ELF-1 (cell line): ENCODE measurements at places on chromosomes 2 and 18.

DNA sequence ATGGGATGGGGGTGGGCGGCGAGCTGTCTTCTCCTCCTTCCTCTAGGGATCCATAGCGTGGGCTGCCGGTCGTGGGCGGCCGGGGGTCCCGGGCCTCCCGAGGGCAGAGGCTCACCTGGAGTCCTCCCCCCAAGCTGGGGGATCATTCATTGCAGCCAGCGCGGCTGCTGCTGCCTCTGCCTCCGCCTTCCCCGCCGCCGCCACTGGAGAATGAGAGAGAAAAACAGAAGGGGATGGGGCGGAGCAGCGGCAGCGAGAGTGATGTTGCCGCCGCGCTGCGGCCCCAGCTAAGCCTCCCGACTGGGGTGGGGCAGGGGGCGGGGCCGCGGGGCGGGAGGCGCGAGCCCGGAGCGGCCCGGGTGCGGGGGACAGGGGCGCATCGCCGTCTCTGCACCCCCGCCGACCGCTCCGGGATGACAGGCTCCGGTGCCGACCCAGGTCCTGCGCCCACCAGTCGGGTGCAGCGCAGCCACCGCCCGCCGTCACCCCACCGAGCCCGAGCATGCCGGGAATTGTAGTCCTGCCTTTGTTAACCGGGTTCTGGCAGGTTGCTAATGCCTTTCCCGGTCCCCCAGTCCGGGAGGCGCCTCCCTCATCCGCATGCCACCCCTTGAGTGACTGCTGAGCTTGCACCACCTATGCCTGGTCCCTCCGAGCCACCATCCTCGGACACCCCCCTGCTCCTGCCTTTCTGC, at the start of gene KIF3C:
TSS of gene KIF3C (minus strand) at position 225 of the 695 bp plus-strand sequence. CDS start 580 bp downstream, outside the sequence.
- DNase-seq: peak; percentile 76

- no peak for DNase-seq
Observed at GRCh38 chr2:15633971-15634346, 42.3 kb downstream of the DDX1 start.

DNA sequence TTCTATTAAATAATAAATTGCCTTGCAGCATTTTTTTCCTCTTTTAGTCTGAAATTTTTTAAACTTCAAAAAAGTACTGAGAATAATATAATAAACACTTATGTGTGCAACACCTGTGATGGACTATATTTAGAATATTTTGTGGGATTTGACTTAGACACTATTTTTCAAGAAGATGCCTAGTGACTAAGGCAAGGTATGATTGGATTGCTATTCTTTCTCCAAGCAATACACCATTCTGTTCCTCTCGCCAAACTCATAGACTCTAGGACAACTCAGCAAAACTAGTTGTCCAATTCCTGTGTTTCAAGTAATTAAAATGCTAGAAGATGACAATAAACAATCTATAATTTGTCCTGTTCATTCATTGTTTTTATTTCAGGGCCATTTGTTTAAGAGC, 75.9 kb downstream of the METTL4 start:
- no peak for DNase-seq

GRCh38 chr2:232876161-232876977, 6.3 kb downstream of the SNORC start:
- no peak for DNase-seq

GRCh38 chr2:210128961-210129360, 42.2 kb downstream of the KANSL1L start:
- DNase-seq: no peak

DNA sequence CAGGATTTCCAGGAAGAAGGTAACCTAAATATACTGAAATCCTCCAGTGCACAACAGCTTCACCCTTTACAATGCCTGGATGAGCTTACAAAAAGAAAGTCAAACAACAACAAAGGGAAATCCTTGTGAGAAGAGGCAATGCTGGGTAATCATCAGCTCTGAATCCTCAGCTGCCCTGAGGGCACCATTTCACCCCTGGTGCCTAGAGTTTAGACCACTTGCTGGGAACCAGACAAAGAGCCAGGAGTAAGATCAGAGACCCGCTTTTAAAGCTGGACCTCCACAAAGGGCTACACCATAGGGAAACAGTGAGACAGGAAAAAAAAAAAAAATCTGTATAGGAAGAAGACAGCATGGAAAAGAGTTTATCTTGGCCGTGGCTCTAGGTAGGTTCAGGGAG, 97.0 kb downstream of the FOXI3 start:
- peak; percentile 95 for DNase-seq

GRCh38 chr2:84878896-84879583, 1.8 kb downstream of the TRABD2A start:
- no peak for DNase-seq

DNA sequence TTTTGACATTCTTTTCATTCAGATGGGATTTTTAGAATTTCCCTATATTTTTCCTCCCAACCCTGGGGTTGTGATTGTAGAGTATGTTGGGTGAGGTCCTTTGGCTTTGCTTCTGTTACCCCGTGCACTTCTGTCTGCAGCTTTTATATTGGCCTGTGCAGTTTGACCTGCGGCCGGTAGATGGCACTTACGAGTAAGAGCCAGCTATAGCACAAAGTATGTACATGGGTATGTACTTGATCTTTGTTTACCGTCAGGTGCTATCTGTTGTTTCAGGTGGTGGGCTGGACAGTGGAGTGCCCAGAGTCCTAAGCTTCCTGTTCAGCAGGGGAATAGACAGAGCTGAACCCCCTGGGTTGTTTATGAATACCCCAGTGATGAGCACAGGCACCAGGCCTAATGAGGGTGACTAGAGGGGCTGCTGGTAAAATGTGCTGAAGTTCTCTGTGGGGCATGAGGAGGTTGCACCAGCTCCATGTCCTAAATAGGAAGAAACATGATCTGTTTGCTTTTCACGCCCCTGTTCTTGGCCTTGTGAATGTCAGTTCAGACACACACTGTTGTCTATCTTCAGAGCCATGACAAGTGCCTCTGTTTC, 58.9 kb upstream of the THUMPD2 start:
- DNase-seq: peak; percentile 74

GRCh38 chr2:652881-653480, 24.2 kb downstream of the TMEM18 start:
- DNase-seq: no peak

- DNase-seq: no peak
Observed at GRCh38 chr2:214107726-214108125, 303.1 kb upstream of the VWC2L start.

DNA sequence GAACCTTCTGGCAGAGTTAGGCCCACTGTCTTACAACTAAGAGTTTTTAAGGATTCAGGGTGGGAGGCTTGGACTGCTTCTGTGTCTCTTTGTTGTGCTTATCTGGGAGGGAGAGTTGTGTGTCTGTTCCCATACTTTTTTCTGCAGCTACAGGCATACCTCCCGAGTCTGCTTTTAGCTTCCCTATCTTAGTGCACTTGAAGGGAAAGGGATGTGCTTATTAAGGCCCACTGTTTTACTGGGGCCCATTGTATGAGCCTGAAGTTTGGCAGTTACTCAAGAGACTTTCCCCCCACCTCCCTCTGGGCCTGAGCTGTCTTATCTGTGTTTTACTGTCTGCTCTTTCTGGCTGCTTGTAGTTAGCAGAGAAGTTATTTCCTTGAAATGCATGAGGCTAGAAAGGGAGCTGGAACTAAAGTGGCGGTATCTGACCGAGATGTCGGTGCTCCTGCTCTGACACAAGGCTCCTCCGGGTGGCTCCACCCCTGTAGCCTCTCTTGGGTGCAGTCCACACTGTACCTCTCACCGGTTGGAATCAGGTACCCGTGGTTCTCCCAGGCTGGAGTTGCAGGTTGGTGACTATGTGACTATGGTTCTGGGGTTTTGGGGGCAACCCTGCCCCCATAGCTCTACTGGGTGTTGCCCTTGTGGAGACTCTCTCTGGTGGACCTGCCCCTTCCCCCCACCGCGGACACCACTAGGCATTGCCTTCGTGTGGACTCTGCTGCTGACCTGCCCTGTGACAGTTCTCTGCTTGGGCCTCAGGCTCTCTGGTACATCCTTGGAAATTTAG, 12.9 kb downstream of the UBR3 start:
- peak; percentile 50 for DNase-seq

DNA sequence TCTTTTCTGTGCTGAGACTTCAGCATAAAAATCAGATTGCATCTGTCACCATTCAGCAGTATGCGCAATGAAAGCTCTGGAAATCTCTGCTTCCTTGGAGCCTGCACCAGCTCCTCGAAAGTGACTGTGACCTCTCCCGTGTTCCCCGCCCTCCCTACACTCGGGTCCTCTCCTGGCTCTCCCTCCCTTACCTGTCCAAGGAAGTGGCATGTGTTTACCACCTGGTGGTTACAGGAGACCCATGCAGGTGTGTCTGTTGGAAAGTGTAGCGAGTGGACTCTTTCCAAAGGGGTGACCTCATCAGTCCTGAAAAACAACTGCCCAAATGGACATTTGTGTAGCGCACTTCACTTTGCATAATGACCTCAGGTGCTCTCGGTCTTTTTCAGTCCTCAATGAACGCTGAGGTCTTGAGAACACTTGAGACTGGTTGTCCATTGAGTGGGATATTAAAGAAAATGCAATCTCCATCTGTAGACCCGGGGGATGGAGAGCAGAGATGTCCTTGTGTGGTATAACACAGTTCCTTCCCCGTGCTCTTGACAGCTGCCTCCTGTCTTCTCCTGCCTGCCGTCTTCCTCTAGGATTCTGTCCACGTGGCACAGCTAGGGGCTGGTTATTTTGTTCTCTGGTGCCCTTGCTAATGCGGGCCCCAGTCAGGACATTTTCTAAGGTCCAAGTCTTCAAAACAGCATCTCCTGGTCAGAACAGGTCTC, 133.2 kb downstream of the ACKR3 start:
- no peak for DNase-seq

- DNase-seq: no peak
Observed at GRCh38 chr18:55405893-55406406, 182.0 kb downstream of the TCF4 start.

GRCh38 chr2:194090251-194090905, 1566.6 kb upstream of the SLC39A10 start:
- no peak for DNase-seq

DNA sequence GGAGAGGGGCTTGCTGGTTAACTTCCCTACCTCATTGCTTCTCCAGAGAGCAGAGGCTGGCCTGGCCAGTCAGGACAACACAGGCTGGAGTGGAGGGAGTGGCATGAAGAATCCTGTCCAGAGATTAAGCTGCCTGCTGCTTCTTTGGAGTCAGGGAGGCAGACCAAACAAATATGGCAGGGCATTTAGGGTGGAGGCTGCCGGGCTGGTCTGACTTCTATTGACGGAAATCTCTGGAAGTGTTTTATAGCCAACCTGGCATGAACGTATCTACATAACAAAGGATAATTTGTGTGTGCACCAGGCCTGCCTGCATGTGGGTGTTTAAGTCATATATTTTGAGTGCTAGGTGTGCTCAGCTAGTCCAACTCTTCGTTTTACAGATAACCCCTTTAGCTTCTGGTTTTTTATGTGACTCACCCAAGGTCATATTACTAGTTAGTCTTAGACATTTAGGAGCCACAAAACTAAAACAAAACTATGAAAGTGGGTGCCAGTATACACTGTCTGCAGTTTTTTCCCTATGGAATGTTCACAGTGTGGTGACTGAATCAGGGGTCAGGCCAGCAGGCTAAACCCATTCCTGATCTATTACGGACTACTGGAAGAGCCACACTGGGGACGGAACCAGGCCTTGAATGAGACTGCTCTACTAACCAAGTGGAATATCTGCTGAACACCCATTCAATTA, 5.5 kb downstream of the NPC1 start:
- DNase-seq: peak; percentile 54

GRCh38 chr2:199710551-199710950, 140.4 kb downstream of the FTCDNL1 start:
- DNase-seq: no peak

GRCh38 chr18:59733421-59733820, 36.2 kb upstream of the CCBE1 start:
- DNase-seq: no peak

DNA sequence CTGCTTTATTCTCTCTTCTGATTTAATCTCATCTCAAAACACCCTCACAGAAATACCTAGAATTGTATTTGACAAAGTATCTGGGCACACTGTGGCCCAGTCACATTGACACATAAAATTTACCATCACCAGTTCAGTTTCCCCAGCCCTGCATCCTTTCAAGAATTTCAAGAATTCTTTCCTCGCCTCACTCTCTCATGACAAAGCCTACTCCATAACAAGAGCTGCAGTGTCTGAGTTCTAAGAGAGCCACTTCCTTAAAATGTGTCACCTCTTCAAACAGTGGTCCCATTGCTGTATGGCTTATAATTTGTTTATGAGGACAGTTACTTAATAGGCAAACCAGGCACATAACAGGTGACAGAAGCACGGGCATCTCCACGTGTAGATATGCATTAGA, 90.9 kb upstream of the STK39 start:
- no peak for DNase-seq
